Mesenteric fat pad (tissue), 1 donor: ENCODE measurements at places on chromosomes 6 and 20. TPM values are rescaled to one million over a fixed set of nuclear protein-coding genes. Genes with fewer than 3 reads are reported as not detected.

Gene HLA-DQB2
- total RNA-seq: 3.0 TPM

Gene TMEM14A
- 12.6 TPM for total RNA-seq

Gene BIRC7
- 0.35 TPM for total RNA-seq

Gene OLIG3
- total RNA-seq: not detected

Gene DOK5
- 4.6 TPM for total RNA-seq

Gene SLC22A23
- 23.8 TPM for total RNA-seq

Gene POPDC3
- total RNA-seq: 9.7 TPM

Gene PAQR8
- 3.9 TPM for total RNA-seq

Gene CRISP2
- total RNA-seq: not detected

Gene PROCR
- total RNA-seq: 103 TPM

Gene IRF4
- 6.3 TPM for total RNA-seq

Gene GPX5
- total RNA-seq: not detected

Gene TFAP2A
- 1.9 TPM for total RNA-seq

Gene MYL9
- total RNA-seq: 518 TPM

Gene MACROD2
- total RNA-seq: 3.8 TPM

Gene RIPOR3
- 19.7 TPM for total RNA-seq

Gene ZNF335
- 17.1 TPM for total RNA-seq

Gene TSHZ2
- total RNA-seq: 60.5 TPM

Gene MRPS18A
- total RNA-seq: 34.5 TPM

Gene GJA10
- not detected for total RNA-seq

Gene PAK5
- not detected for total RNA-seq

Gene BNIP5
- not detected for total RNA-seq

Gene TRIM40
- total RNA-seq: not detected

Gene FAM83C
- not detected for total RNA-seq

Gene SUPT3H
- total RNA-seq: 5.0 TPM

Gene ERVFRD-1
- 0.13 TPM for total RNA-seq

Gene BACH2
- 2.0 TPM for total RNA-seq

Gene CCDC170
- total RNA-seq: 2.4 TPM

Gene WFDC10B
- total RNA-seq: not detected

Gene SAMD10
- 2.9 TPM for total RNA-seq

Gene TSPO2
- not detected for total RNA-seq

Gene EMILIN3
- not detected for total RNA-seq

Gene FERMT1
- total RNA-seq: 1.2 TPM

Gene PNLDC1
- total RNA-seq: not detected

Gene TRIM15
- total RNA-seq: not detected

Gene MPIG6B
- not detected for total RNA-seq

Gene UBE2J1
- total RNA-seq: 40.4 TPM

Gene KCNK16
- total RNA-seq: not detected

Gene LIME1
- total RNA-seq: 6.5 TPM

Gene LRRN4
- total RNA-seq: 0.13 TPM

Gene NNAT
- total RNA-seq: 27.3 TPM

Gene BPIFB4
- not detected for total RNA-seq

Gene CST5
- total RNA-seq: not detected

Gene LST1
- 23.8 TPM for total RNA-seq
